ENCODE measurements at places on chromosomes 5 and 9.

DNA sequence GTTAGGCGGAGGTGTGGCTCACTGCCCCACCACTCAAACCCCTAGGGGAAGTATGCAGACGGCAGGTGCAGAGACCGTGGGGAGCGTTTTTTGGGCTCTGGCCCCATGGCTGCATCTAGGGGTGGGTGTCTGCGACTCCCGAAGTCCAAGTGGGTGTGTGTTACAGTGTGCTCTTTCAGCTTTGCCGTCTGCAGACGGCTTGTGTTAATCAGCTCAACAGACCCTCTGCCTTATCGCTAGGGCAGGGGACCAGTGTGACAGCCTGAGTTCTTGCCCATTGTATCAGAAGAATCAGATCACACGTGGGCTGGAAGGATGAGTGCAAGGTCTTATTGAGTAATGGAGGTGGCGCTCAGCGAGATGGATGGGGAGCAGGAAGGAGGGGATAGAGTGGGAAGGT, 162.8 kb downstream of the ENC1 start:
- no peak for DNase-seq

DNA sequence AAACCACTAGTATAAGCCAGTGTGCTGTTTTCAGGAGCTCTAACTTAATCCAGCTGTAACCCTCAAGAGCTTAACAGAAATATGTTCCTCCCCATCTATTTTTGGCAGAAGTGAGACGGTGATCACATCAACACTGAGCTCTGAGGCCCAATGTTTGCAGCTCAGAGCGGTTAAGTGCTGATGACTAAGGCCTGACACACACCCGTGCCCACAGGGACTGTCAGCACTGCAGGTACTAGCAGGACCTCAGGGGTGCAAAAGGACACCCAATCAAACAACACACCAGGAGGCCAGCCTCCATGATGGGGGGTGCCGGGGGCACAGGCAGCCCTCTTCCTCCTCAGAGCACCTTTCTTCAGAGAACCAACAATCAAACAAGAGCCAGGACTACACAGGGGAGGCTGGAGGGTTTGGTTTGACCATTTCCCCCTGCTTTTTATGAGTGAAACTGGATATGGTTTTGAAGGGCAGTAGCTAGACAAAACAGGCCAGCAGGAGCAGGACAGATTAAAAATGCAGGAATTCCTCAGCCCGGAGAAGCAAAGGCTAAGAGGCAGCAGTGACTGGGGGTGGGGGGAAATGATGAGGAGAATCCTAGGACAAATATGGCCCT, 61.3 kb downstream of the RAPGEF1 start:
- peak; percentile 87 for DNase-seq

- DNase-seq, result no peak
Observed at GRCh38 chr9:618478-618877, 223.0 kb upstream of the DMRT1 start.

DNA sequence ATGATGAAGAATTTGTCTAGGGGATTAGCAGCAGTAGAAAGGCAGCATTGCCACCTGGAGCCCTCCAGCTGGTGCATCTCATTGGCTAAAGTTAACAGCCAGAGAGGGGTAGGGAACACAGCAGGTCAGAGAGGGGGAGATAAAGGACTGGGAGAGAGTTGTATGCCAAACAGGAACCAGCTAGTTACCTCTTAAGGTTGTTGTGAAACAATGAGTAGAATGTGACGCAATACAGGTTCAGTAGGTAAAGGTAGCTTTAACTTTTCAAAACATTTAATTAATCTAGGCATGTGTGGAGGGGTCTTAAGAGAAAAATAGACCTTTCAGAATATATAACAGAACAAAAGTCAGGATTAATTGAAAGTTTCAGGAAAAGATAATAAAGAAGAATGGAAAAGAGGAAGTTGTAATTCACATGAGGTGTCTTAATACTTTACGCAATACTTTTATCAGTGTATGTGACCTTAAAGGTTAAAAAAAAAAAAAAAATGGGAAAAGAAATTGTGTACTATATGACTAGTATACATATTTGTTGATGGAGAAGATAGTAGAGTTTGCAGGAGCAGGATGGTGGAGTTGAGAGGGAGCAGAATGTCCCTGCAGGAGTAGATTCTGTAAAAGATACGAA, 14.3 kb downstream of the FBXO38 start:
- no peak for DNase-seq

- no peak for DNase-seq
Observed at GRCh38 chr5:96709152-96709821, 47.1 kb downstream of the CAST start.

- no peak for DNase-seq
Observed at GRCh38 chr5:119063579-119064379, 7.1 kb upstream of the DMXL1 start.

DNA sequence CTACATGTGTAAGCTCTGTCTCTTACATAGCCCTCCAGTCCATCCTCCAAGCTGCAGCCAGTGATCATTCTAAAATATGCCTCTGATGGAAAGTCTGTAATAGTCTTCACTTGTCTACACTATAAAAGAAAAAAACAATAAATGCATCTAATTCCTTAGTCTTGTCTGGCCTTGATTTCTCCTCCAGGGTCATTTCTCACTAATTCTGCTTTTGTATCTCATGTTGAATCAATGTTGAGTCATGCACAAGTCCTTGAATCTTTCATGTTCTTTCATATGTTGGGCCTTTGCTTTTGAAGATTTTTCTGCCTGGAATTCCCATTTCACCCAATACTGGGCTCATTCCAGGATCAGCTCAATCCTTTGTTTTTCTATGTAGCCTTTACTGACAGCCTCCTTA, 121.1 kb upstream of the TRIM32 start:
- DNase-seq, result no peak

DNA sequence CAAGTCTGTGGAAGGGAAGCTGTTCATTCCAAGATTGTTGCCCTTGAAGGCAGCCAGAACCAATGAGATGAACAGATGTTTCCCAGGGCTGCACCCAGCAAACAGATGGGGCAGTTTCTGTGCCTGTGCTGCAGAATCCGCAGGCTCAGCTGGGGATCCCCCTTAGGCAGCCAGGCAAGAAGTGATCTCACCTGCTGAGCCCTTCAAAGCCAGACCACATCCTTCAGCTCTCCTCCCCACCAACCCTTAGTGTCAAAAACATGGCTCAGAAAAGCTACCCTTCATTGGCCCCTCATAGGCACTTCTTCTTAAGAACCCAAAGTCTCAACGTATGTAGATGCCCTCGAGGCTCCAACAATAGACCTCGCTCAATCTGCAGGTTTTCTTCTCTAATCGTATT, 626.7 kb downstream of the CCDC171 start:
- DNase-seq, result no peak

DNA sequence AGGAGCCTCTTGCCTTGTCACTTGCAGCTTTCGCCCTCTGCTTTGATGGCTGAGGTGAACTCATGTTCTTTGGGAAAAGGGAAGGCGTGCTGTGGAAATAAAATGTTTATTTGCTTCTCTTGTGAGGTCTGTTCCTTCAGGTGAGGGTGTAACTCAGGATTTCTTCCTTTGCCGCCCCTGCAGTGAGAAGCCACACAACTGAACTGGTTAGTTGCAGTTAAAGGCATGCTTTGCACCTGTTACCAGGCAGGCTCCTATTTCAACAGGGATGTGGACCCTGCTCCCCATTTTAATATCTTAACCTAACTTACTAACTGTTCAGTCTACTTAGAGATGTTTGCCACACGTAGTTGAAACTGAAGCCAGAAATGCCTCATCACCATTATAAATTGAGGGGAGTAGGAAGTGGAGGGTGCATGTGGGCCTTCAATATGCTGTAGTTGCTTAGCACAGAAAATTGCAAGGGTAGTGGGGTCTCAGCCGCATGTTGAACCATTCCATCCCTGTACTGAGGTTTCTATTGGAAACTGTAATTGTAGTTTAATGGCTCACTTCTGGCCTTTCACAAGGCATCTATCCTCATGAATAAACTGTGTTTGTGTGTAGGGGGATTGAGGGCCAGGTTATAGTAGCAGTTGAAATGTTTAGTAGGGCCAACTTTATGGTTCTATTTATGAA, 7.9 kb downstream of the RACK1 start:
- no peak for DNase-seq

GRCh38 chr5:178199581-178200434, 4.5 kb upstream of the HNRNPAB start:
- DNase-seq, result no peak

- DNase-seq, result no peak
Observed at GRCh38 chr9:7266911-7267595, 509.3 kb downstream of the KDM4C start.

DNA sequence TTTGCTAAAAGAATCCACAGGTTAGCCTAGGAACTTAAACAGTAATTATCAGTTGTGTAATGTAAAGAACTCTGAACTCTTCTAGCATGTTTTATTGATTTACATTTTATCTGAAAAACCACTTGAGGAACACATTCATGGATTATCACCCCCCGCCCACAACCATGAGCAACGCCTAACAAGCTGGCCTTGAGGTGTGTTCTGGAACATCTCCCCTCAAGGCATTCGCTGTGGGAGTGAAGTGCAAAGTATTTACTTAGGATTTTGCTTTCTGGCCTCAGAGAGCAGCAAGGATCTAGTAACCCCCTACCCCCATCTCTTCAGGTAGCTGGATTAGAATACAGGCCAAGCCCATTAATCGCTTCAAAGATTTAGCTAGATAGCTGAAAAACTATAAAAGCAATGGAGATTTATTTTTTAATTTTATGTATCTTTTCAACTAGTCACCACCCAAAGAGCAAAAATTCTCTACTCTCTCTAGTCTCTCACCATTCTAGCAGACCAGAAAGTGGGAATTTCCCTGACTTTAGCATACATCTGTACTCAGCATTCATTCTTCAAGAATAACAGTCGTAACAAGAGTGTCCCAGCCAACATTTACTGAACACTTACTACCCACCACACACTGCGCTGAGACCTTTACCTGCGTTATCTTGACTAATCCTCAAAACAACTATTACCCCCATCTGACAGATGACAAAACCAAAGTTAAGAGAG, 37.2 kb downstream of the DDX31 start:
- DNase-seq, result no peak

DNA sequence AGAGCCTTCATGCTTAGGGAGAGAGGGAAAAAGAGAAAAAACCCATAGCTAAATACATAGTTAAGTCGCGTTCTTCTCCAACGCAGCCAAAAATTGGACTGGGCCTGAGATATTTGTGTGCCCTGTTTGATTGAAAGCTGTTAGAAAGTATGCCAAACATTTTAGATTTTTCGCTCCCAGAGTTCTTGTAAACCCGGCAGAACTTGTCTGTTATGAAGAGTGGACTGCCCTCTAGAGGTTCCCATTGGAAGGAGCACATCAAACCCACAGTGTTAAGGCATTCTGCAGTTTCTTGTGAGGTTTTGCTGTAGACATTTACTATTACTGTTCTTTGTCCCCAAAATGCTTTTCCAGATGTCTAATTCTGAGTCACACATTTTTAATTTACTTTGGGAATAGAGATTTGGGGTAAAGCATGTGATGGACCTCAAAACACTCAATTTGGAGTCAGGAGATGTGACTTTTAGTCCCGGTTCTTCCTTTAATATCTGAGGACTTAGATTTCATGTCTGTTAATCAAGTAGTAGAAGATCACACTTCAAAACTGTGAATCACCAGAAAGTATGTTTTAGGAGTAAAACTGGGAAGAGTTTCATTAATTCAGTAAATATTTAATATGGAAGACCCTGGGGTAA, 96.6 kb downstream of the PCSK1 start:
- DNase-seq, result peak; percentile 64

DNA sequence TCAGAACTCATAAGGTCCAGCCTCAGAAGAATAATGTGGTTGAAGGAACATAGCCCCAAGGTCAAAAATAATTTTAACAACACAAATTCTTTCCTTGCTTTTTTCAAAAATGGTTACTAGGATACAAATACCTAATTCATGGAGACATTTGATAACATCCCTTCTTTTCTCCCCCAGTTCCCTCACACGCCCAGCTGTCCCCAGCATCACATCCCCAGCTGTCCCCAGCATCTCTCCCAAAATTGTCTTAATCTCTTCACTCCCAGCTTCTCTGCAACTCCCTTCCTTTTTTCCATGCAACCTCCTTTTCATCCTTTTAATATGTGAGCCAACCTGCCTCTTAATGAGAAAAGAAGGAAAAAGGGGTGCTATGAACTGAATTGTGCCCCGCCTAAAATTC, 77.8 kb downstream of the FSTL4 start:
- no peak for DNase-seq

- DNase-seq, result no peak
Observed at GRCh38 chr9:114016101-114016500, 62.0 kb downstream of the AMBP start.

DNA sequence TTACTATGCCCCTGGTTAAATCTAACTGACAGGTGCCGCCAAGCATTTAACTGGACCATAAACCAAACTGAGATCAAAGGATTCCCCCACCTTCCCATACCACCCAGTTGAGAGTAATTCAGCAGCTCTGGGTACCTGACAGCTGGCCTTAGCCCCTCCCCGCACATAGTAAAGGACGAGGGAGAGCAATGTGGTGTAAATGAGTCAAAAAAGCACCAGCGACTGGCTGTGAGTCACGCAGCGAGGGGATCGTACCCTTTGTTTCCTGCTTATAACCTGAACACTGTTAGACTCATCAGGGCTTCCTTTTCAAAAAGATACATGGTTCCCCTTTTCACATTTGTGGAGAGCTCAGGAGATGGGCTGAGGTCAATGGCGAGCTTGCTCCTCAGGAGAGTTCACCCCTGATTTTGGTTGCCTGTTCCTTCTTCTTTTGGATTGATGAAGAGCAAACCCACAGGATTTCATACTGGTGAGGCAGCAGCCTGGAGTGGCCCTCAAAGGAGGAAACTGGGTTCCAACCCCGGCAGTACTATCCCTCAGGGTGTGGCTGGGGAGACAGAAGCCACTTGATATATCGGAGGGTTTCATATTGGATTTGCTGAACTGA, 71.5 kb downstream of the ANKRD33B start:
- DNase-seq, result peak; percentile 55

DNA sequence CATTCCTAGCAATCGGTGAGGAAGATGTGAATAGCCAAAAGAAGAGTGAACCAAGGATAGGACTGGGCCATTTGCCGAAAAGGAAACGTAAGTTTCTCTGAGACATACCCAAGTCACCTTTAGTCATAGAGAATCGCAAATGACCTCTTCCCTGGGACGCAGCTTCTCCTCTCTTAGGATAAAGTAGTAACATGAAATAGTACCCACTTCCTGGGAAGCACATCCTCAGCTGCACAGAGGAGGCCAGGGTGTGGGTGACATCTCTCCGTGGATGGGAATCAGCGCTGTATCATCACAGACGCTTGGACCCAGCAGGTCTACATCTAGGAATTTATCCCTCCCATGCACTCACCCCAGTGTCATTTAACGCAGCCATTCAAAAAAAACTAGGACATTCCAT, 120.9 kb upstream of the PHYKPL start:
- DNase-seq, result no peak

Data from CD4-positive, alpha-beta T cell treated with Interleukin-6 for 4 hours (primary cell).